ENCODE measurements at places on chromosomes 13 and 19.

- DNase-seq, result no peak
Measured at GRCh38 chr13:80563439-80563838, 222.5 kb upstream of the SPRY2 start.

DNA sequence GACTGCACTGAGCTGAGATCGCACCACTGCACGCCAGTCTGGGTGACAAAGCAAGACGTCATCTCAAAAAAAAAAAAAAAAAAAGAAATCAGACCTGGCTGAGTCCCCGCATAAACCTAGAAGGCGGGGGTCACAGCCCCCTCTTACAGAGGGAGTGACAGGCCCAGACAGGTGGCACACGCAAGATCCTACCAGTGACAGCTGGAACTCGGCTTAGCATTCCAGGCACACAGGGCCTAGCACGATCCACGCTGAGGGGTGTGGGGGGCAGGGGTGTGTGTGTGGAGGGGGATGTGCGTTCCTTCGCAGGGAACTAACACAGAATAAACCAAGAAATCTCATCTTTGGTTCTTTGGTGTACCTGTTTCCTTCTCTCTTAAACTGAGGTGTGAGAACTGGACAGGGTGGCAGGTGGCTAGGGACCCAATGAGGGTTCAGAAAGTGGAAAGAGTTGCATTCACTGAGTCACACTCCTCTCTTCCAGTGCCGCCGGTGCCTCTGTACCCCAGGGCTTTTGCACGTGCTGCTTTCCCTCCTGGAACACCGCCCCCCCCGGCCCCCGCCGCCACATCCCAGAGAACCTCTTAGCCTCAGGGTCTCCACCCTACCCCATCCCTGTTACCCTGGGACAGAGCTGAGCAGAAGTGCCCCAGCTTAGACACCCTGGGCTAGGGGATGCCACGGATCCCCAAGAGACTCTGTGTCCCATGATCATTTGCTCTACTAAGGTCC lies 5.0 kb downstream of the SGTA start:
- DNase-seq, result no peak

DNA sequence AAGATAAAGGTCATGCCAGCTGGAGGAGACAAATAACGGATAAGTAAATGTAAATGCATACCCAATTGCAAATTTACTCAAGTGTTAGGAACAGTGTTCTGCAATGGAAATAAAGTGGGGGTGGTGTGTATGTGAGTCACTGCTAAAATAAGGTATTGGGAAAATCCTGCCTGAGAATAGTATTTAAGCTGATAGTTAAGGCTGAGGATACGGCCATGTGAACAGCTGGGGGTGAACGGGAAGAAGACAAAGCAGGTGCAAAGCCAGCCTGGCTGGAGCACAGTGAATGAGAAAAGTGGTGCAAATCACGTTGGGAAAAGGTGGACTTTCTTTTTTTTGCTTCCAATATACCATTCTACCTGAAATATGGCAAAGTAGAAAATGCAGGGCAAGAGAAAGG lies 242.4 kb upstream of the SLC10A2 start:
- no peak for DNase-seq

DNA sequence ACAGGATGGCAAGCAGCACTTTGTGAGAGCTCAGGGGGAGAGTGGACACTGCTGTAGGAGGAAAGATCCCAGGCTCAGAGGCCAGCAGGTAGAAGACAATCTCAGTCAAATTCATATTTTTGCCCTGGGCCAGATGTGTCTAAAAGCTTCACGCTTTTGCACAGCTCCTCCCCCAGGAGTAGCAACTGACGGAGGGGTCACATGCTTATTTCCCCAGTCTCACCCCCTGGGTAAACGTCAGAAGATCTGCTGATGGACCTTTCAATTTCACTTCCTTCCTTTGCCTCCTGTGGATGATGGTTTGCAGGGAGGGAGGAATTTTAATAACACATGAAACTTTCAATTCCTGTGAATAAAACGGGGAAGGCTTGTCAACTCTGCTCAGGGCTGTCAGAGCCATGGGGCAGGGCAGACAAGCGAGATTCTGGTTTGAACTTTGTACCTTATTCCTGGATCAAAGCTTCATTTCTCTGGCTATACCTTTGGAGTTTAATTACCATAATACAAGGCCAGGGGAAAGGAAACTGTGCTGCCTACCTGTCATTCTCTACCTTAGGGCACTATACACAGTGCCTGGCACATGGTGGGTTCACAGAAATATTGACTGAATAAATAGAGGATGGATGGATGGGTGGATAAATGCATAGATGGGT lies 41.0 kb downstream of the POU4F1 start:
- no peak for DNase-seq

DNA sequence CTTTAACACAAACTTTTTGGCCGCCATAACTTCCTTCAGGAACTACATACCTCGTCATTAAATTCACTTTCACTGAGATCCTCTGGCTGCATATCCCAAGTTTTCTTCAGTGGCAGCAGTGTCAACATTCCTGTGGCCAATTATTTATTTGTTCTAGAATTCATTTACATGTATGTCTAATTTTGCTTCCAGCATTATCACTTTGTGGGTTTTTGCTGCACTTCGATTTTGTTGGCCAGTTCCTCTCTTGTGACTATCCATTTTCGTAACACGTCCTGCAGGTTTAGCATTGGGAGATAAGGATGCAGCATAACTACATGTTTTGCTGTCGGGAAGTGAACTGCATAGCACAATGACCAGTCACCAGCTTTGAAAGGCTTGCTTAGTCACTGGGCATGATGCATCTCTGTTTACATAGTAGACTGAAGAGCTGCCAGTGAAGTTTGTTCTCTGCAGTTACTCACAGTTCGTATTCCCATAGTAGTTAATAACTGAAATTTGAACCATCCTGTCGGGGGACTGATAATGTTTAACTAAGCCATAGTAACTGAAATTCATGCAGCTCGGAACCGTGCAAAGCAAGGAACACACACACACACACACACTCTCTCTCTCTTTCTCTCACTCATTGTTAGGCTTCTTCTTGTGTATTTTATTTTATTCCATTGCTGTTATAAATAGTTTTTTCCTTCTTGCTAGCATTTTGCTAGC lies 28.3 kb downstream of the ZNF507 start:
- DNase-seq, result no peak

DNA sequence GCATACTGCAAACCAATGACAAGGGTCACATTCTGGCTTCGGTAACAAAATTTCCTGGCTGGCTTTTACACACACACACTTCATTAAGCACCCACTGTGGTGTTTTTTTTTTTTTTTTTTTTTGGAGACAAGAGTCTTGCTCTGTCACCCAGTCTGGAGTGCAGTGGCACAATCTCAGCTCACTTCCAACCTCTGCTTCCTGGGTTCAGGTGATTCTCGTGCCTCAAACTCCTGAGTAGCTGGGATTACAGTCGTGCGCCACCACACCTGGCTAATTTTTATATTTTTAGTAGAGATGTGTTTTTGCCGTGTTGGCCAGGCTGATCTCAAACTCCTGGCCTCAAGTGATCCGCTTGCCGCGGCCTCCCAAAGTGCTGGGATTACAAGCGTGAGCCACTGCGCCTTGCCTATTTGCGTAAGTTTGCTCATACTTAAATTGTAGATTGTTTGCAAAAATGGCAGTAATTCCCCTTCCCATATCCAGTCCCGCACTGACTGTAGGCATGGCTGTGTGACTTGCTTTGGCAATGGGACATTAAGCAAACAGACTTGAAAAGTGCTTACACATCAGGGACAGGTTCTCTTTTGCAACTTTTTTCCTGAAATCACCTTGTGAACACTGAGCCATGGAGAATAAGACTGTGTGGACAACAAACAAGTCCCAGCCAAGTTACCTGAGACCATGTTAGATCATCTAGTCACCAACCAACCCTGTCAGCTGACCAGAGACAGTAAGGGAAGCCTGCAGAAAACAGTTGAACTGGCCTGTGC lies 42.1 kb upstream of the EBPL start:
- DNase-seq, result no peak

GRCh38 chr19:13975870-13976269 lies 23.6 kb downstream of the DCAF15 start:
- DNase-seq, result no peak

- no peak for DNase-seq
Measured at GRCh38 chr13:64753233-64754000, 2476.7 kb downstream of the PCDH9 start.

DNA sequence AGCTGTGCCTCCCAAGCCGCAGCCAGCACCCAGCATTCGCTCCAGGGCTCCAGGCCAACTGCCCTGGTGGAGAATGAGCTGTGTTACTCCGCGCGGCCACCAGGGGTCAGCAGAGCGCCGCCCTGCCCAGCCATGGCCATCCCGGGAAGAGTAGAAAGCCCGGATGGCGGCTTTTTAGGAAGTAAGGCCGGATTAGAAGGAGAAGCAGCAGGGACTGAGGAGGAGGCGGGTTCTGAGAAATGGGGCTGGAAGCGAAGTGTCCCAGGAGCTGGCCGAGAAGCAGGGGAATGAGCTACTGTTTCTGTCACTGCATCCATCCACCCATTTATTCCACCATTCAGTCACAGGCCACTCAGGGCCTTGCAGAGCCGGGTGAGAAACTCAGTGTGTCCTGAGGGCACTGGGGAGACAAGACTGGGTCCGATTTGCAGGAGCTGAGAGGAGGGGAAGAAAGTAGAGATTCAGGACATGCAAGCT lies 6.6 kb upstream of the NPAS1 start:
- peak; percentile 92 for DNase-seq

- DNase-seq, result no peak
Measured at GRCh38 chr13:44974056-44974793, 15.0 kb downstream of the NUFIP1 start.

- DNase-seq, result no peak
Measured at GRCh38 chr19:30122431-30122830, 180.4 kb downstream of the URI1 start.

DNA sequence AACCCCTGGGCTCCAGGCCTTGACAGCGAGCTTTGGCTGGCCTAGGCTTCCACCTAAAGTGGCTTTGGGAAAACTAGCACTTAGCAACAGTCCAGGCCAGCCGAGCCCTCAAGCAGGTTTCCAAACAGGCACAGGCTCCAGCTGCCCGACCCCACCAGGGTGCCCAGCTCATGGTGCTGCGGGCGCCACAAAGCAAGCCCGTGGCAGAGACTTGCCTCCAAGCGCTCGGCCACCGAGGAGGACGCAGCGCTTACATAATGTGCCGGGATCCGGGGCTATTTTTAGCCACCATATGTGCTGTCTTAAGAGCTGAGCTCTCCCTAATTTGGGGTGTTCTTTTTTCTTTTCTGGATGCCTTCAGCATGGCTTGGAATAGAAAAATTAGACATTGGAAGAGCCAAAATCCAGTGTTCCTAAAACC lies 56.1 kb upstream of the F7 start:
- no peak for DNase-seq

- DNase-seq, result no peak
Measured at GRCh38 chr19:29420482-29421195, 105.2 kb upstream of the VSTM2B start.

All from cardiac septum (tissue), 1 donor.